ENCODE measurements at places on chromosomes 11 and 22.

DNA sequence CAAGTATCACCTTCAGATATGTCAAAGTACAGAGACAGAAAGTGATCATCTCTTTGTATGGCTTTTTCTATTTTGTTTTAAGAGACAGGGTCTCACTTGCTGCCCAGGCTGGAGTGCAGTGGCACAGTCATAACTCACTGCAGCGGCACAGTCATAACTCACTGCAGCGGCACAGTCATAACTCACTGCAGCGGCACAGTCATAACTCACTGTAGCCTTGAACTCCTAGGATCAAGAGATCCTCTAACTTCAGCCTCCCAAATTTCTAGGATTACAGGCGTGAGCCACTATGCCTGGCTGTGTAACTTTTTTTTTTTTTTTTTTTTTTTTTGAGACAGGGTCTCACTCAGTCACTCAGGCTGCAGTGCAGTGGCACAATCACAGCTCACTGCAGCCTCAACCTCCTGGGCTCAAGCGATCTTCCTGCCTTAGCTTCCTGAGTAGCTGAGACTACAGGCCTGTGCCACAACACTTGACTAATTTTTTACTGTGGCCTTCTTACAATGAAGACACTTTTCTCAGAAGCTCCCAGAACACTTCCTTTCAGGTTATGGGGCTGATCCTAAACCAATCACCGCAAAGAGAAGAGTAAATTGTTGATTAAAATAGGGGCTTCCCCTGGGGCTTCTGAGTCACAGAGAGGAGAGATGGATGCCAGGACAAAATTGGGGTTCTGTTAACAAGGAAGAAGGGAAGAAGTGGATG, 9.0 kb upstream of the HIKESHI start:
- DNase-seq, result peak; percentile 46

DNA sequence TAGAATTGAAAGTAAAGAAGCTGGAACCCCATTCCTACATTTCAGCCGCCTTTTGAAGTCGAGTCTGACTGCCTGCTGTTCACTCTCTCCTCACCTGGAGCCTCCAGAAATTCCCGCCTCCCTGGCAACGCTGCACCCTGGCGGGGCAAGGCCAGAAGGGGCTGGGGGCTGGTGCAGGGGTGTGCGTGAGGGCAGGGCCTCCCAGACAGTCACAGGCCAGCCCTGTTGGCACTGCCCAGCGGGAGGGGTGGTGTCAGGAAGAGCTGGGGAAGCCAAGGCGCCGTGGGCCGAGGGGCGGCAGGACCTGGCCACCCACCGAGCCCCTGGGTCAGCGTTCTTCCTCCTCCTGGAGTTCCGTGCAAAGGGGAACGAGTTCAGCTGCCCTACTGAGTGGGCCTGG, 123.2 kb downstream of the KCNQ1OT1 start:
- no peak for DNase-seq

DNA sequence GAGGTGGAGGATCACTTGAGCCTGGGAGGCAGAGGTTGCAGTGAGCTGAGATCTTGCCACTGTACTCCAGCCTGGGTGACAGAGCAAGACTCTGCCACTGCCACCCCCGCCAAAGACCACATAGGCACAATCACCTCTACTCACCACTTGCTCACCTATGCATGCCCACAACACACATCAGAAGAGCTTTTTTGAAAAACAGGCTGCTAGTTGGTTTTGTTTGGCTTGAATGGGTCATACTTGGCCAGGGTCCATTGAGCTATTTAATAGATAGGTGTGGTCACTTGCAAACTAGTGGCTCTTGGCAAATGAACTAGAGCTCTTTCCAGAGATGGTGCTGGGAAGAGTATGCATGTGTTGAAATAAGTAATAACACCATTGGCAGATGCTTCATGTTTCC, 80.1 kb downstream of the EMSY start:
- no peak for DNase-seq

- DNase-seq, result no peak
These were observed 65.3 kb downstream of the PRDM11 start for GRCh38 chr11:45211732-45212131.

DNA sequence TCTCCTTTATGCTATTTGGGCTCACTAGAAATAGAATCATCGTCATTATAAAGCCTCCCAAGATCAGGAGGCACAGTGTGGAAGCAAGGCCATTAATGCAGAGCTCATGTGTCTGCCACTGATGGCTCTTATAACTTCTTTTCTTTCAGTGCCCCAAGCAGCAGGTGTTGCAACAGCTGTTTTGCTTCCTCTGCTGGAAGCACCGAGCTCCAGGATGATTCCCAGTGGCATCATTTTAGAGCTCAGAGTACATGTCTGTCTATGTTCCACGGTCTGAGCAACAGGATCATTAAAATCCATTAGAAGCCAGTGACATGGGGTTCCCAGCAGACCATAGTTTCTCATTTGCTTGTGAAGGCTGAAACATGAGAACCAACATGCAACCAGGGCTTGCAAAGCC, 803.0 kb upstream of the FAT3 start:
- DNase-seq, result no peak

Measured in stimulated activated naive CD8-positive, alpha-beta T cell treated with anti-CD3 and anti-CD28 coated beads, Interleukin-15, Interleukin-2, amounts not matched to agents 100 U/mL and 50 U/mL, for 24 hours (primary cell).